ENCODE measurements at places on chromosomes 16 and 17.
A peak's percentile ranks its signal among the peaks of the same experiment; 100 is the strongest.

DNA sequence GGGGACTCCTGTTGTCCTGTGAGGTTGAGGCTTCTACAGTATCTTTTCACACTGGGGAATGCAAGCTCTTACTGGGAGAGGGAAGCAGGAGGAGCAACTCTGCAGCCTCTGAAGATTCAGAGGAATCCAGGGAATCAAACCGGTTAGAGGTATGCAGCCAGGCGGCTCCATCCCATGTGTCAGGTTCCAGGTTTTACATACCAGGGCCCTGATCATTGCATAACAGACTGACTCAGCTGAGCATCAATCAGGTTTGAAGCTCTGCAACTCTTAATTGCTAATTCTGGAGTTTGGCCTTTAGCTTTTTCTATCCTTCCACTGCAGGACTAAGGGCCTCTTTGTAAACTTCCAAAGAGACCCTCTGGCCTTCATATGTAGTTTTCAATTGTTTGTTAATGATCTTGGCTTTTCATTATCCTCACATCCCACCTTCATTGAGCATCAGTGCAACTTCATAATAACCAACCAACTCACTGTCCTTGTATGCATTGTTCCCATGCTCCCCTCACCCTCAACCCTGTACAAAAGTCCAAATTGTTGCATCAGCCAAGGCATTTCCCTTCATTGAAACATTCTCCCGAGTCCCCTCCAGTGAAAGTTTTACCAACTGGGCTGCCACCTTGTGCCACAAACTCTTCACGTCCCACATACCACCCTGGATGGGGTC is 59.7 kb upstream of the DHX40 start:
- no peak for DNase-seq

- DNase-seq, result no peak
Observed at GRCh38 chr17:7549401-7550055, 670 bp downstream of the TNFSF12 start.

GRCh38 chr17:15351925-15352324 is 10.5 kb upstream of the TEKT3 start:
- DNase-seq, result no peak

DNA sequence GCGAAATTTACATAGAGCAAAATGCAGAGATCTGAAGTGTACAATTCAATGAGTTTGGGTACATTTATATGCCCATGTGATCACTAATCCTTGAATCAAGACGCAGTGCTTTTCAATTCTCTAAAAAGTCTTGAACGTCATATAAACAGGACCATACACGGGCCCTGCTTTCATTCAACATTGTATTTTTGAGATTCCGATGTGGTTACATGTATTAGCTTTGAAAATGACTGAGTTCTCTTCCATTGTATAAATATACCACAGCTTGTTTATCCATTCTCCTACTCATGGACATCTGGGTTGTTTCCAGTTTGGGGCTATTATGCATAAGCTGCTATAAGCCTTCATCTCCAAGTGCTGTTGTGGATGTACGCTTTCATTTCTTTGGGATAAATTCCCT is 45.5 kb downstream of the ZCCHC14 start:
- no peak for DNase-seq

DNA sequence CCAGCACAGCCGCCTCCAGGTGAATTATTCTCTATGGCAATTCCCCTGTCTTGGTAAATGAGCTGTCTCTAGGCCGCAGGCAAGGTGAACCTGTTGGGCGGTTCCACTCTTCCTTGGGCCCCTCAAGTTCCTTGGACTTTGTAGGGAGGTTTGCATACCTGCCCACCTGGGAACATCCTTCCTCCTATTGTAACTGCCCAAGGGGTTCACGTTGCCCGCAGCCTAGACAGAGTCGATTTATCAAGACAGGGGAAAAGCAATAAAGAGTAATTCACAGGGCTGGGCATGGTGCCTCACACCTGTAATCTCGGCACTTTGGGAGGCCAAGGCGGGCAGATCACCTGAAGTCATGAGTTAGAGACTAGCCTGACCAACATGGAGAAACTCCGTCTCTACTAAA is 122.5 kb downstream of the KCNJ18 start:
- DNase-seq, result no peak

DNA sequence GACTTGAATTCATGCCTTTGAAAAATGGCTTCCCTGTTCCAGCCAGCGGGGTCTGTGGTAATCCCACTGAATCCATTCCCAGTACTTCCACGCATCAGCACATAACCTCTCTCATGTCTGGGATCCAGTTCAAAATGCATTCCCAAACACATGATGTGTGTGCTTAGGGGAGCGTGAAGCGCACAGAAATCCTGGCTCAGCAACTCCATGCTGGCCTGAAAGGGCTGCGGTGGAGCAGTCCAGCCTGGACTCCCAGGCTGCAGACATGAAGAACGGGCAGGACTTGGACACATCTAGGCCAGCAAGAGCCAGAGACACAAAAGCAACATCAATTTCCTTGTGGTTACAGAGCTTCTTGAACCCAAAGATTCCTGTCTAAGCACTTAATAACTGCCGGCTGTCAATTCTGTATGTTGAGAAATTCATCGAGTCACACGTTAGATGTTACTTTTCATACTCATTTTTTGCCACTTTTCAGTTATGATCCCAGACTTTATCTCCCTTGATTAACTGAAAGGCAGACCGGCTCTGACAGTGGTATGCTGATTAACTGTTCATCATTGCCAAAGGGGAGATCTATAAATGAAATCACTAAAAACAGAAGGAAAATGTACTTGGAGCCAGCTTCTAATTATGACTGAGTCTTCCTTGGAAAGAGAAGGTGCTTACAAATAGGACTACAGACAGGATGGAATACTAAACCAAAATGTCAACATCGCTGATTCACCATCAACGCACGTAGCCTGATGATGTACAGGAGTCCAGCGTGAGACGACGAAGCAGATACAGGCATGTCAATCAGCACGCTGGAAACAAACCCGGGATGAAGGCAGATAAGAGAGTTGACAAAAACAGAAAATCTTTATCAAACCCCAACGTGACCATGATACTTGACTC is 23.0 kb downstream of the NSMCE1 start:
- peak; percentile 53 for DNase-seq
